ENCODE measurements at places on chromosomes 5 and 9.
A peak's percentile ranks its signal among the peaks of the same experiment; 100 is the strongest.

DNA sequence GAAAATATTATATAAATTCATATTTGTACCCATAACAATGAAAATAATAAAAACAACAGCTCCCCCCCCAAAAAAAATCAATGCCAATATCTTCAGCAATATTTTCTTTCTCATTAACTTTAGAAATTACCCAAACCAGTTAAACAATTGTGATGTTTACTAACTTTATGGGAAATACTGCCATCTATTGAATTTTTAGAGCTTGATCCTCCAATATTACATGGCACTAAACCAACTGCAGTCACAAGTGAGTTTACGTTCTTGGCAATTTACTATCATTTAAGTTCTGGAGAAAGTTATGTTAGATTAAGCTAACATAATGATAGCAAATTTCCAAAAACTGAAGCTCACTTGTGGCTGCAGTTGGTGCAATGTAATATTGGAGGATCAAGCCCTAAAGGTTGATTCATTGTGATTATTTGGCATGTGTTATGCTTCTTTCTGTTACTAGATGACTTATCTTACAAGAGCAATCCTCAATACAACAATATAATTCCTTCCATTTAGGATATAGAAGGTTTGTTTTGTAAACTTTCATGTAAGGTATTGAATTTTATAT, 379.5 kb downstream of the CDH18 start:
- no peak for DNase-seq

- DNase-seq, result no peak
These were observed 55.3 kb downstream of the PTBP3 start for GRCh38 chr9:112278152-112278551.

DNA sequence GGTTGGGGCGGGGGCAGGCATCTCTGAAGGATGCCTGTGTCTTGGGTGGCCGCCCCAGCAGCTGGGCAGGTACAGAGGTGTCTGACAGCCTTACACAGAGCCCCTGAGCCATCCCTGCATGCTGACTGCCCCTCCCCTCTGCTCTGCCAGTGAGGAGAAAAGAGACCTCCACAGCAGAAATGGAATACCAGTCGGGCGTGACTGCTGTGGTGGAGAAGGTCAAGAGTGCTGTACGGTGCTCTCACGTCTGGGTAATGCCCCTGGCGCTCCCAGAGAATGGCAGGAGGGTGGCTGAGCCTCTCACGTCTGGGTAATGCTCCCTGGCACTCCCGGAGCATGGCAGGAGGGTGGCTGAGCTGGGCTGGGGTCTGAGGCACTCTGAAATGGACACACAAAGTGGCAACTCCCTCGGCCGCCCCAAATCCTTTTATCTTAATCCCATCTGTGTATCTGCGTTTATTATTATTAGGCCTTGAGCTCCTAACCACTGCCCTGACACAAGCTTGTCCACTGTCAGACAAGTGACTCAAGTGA, 2.5 kb upstream of the RABL6 start:
- no peak for DNase-seq

- DNase-seq, result no peak
These were observed 690.9 kb upstream of the CDH18 start for GRCh38 chr5:20678814-20679298.

GRCh38 chr5:120794121-120794520, 330.0 kb downstream of the PRR16 start:
- no peak for DNase-seq

DNA sequence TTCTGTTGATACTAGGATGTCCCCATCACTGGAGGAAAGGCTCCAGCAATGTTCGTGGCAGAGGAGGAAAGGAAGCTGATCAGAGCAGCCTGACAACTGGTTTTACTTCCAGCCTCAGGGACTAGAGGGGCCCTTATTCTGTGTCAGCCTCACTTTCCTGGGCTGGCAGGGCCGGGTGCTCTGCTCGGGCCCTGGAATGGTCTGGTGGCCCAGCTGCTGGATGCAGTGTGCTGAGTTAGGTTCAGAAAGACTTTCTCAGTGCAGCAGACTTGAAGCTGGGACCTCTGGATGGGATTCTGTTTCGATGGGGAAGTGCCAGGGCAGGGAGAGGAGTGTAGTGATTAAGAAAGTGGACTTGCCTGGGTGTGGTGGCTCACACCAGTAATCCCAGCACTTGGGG, 81.0 kb downstream of the MACROH2A1 start:
- no peak for DNase-seq

DNA sequence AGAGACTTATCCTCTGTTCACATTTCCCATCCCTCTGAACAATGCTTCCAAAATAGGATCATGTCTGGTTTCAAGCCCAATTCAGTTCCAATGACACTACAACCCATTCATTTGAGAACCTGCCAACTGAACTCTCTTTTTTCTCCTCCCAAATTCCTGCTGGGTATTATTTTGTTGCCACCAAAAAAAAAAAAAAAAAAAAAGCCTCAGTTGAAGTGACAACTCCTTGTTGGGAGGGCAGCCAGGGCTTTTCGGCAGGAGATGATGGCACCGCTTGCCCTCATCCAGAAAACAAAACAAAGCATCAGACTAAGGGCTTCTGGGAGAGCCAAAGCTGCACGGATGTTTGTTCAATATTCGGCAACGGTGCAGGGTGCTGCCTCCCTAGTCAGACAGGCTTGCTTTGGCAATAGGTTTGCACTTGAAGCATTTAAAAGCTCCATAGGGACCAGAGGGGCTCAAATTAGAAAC, 30.6 kb upstream of the TRIM32 start:
- no peak for DNase-seq

DNA sequence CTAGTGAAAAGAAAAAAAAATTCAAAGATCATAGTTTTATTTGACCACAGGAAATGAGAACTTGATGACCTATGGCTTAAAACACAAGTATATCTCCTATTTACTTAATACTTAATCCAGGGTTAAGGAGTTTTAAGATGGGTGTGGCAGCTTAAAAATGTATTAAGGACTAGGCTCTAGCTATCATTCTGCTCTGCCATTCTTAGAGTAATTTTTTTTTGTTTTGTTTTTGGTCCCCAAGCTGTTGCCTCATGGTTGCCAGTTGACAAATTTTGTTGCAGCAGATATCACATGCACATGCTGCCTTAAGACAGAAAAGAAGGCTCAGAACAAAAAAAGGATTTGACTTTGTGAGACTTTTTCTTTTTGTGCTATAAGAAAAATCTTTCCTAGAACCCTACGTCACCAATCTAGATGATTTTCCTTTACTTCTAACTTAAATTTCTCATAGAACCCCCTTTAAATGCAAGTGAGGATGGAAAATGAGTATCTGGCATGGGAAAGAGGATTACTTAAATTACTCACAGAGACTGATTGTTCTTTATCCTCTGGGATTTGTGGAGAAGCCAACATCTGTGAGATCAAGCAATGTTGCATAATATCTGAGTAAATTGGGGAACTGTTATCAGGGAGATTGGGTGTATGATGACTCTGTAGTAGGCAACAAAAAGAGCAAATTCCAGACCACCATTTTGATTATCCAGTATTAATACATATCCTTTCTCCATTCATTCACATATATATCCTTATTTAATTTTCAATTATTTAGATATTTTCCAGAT, 364.7 kb upstream of the CD180 start:
- no peak for DNase-seq

DNA sequence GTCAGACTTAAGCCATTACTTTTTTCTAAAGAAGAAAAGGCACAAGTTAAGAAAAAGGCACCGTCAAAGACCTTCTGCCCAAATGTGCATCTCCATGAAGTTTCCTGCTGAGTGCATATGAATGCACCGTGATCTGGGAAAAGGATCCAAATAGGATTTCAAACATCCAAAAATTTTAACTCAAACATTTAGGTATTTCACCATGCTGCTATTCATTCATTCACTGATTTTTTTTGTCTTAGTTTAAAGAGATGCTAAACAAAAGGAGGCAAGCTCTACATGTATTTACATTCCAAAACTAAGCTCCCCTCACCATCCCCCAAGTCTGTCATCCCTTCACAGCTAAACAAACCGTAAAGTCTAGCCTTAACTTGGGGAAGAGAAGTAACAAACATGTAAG, 291.9 kb downstream of the ARL15 start:
- no peak for DNase-seq

GRCh38 chr5:111697881-111698757, 58.9 kb downstream of the NREP start:
- no peak for DNase-seq

DNA sequence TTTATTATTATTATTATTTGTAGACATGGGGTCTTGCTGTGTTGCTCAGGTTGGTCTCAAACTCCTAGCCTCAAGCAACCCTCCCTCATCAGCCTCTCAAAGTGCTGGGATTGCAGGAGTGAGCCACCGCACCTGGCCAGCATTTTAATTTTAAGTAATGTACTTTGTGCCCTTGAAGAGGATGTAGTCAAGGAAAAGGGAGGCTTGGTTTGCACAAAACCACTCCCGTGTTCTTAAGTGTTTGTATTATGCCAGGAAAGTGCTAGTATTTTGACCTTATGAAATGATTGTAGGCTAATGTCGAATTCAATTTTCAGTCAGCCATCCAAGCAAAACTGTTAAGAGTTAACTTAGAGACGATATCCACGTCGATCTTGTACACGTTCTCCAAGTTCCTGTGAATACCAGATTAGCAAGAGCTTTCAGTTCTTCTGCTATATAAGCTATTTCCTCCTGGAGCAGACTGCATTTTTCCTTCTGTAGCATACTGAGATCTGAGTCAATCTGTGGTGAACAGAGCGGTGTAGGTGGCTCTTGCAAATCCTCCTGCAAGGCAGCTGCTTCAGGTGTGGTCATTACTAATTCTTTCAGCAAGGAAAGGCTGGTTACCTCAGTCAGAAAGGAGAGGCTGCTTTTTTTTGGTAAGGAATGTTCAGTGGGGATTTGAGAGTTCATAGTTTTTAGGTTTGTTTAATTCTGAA, 23.7 kb downstream of the CCDC171 start:
- no peak for DNase-seq

- DNase-seq, result no peak
These were observed 173.9 kb downstream of the FSTL4 start for GRCh38 chr5:133438487-133438886.

DNA sequence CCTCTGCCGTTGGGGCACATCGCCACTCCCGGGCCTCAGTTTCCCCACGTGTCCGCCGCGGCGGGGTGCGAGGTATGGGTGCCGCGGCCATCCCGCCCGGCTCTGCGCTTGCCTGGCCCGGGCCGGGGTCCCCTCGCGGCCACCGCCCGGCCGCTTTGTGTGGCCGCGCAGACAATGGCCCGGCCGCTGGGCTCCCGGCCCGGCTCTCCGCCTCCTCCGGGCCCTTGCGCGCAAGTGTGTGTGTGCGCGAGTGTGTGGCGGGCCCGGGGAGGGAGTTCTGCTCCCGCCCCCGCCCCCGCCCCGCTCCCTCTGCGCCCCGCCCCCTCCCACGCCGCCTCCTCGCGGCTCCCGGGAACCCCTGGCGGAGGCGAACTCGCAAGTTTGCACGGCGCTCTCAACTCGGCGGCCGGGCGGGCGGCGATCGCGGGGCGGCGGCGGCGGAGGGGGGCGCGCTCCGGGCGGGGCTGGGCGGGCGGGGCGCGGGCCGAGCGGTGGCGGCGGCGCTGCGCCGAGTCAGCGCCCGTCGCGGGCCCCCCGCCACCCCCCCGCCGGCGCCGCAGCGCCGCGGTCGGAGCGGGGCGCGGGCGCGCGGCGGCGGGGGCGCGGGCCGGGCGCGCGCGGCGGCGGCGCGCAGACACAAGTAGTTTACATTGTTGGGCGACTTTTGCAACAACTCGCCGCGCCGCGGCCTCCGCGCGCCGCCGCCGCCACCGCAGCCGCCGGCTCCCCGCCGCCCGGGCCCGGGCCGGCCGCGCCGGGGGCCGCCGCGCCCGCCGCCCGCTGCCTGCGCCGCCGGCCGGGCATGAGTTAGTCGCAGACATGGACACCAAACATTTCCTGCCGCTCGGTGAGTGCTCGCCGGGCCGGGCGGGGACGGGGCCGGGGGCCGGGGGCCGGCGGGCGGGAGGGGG, at the start of gene RXRA:
Gene RXRA, plus strand, starts transcription at position 643 of the 911 bp plus-strand sequence. Its CDS starts 177 bp downstream, at position 820.
- peak; percentile 50 for DNase-seq

GRCh38 chr5:163649514-163649913, 144.1 kb downstream of the MAT2B start:
- no peak for DNase-seq

- DNase-seq, result no peak
These were observed 358.4 kb downstream of the TMEM38B start for GRCh38 chr9:106052735-106053134.

DNA sequence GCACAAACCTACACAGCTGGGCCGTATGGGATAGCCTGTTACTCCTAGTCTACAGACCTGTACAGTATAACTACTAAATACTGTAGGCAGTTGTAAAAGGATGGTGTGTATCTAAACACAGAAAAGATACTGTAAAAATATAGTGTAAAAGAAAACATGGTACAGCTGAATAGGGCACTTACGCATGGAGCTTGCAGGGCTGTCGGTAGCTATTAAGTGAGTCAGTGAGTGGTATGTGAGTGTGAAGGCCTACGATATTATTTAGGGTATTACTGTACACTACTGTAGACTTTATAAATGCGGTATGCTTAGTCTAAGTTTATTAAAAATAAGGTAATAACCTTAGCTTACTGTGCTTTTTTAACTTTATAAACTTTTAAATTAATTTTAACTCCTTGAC, 1.2 kb downstream of the ZCCHC9 start:
- DNase-seq, result no peak

DNA sequence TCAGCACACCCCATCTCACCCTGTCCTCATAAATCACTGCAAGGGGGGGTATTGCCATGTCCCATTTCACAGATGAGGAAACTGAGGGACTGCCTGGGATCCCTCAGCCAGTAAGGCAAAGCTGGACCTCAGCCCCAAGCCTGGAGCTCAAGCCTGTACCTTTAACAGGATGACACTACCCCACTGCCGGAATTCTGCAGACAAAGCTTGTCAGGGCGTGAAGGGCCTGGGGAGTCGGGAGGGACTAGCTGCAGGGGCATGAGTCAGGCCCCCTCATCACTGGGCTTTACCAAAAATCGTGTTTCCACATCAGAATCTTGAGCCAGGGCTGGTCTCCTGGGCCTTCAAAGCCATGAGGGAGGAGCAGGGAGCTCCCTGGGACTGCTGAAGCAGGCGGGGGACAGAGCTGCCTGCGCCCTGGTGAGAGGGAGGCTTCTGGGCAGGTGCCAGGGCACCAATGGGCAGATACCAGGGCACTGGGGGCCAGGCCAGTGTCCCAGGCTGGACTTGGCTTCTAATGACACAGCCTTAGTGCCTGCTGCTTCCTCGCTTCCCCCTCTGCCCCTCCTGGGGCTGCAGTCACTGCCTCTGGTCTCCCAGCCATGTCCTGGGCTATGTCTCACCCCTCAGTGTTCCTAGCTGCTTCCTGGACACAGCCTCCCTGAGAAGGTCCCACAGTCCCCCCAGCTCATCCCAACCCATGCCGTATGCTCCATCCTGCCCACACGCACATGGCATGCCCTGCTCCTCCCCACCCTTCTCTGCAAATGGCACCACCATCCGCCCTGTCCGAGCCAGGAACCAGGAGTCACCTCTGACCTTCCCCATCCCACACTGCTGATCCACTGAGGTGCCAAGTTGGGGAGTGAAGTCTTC, 80.7 kb downstream of the LMX1B start:
- DNase-seq, result no peak

Measured in activated CD8-positive, alpha-beta memory T cell treated with anti-CD3 and anti-CD28 coated beads for 4 hours (primary cell).